ENCODE measurements at places on chromosomes 4 and X.

DNA sequence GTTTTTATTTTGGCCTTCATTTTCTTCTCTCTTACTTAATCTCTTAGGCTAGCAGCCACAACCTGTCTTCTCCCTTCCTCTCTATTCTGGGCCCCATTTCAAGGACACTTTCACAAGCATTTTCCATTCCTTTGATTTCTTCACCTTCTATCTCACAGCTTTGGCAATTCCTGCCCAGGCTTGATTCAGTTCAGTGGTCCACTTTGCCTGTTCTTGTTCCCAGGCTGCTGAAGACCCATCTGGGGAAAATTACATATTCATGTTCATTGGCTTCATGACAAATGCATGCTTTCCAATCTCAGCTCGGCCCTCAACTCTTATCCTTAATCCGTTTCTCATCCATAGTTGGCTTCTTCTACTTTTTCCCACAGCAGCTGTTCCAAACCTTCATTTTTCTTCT is 38.7 kb upstream of the LPAR4 start:
- no peak for DNase-seq

DNA sequence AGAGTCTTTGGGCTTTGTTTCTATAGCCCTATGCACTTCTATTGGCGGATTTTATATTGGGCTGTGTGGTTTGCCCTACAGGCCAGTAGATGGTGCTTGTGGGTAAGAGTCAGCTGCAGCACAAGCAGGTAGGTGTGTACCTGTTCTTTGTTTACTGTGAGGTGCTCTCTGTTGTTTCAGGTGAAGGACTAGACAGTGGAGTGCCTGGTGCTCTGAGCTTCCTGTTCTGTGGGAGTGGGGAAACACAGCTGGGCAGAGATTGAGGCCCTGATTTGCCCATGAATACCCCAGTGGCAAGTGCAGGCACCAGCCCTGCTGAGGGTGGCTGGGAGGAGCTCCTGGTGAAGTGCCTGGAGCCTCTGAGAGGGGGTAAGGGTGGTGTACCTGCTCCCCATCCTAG is 26.3 kb upstream of the UCP1 start:
- DNase-seq: no peak

GRCh38 chr4:74522251-74522991 is 77.5 kb downstream of the AREG start:
- no peak for DNase-seq

DNA sequence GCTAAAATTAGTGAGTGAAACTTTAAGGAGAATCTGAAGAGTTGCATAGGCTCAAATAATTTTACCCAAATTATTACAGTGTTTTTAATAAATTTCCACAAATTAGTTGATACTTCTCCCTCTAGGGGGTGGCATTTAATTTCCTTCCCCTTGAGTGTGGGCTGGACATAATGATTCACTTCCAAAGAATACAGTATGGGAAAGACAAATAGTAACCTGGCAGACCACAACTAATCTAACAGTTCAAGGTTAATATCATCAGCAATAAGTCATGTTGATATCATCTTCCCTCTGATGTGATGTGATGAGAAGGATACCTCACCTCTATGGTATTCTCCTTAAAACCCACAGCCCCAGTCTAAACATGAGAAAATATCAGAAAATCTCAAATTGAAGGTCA is 15.5 kb downstream of the PFKFB1 start:
- DNase-seq: no peak

DNA sequence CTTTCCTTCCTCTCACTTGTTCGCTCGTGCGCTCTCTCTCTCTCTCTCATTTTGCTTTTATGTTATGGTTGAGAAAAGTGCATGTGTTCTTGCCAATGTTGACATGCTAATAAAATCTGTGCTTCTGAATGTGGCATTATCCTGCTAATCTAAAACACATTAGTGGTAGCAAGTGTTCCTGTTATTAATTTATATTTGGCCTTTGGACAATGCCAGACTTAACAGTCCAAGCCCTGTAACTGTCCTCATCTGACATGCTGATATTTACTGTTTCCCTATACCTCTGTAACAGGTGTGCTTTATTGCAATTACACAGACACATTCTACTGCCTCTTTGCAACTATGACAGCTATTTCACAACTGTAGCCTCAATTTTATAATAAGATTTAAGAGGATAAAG is 2.7 kb downstream of the PPARGC1A start:
- no peak for DNase-seq

- no peak for DNase-seq
These were observed 245.0 kb upstream of the GPR101 start for GRCh38 chrX:137278825-137279224.

DNA sequence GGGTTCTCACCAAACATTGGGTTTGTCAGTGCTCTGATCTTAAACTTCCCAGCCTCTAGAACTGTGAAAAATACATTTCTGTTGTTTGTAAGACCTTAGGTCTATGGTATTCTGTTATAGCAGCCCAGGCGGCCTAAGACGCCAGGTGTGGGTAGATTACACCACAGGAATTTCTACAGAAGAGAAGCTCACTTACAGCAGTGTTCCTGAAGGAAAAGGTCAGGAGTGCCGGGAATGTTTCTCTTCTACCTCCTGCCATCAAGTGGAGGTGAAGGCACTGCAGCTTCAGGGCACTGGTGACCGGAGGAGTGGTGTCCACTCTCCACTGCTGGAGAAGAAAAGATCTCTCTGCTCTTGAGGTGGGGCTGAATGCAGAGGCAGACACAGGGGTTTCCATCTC is 45.7 kb downstream of the FHDC1 start:
- DNase-seq: no peak

DNA sequence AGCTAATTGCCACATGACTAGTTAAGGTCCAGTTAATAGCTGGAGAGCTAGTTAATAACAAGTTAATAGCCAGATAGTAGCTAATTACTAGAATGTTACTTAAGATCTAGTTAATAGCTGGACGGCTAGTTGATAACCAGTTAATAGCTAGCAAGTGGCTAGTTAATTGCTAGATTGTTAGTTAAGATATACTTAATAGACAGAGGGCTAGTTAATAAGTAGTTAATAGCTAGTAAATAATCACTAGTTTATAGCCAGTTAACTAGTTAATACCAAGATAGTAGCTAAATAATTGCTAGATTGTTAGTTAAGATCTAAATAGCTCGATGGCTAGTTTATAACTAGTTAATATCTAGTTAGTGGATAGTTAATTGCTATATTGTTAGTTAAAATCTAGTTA is 632.6 kb upstream of the CT83 start:
- DNase-seq: no peak

DNA sequence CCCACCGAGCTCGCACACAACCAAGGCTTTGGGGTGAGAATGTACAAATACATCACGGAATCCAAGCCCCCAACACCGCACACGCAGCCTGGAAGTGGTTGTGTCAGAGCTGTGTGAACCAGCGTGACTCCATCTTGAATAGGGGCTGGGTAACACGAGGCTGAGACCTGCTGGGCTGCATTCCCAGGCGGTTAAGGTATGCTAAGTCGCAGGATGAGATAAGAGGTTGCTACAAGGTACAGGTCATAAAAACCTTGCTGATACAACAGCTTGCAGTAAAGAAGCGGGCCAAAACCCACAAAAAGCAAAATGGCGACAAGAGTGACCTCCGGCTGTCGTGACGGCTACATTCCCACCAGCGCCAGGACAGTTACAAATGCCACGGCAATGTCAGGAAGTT is 258.4 kb downstream of the DHRSX start:
- no peak for DNase-seq

- DNase-seq: no peak
These were observed 38.3 kb downstream of the SERPINA7 start for GRCh38 chrX:106000203-106000602.

DNA sequence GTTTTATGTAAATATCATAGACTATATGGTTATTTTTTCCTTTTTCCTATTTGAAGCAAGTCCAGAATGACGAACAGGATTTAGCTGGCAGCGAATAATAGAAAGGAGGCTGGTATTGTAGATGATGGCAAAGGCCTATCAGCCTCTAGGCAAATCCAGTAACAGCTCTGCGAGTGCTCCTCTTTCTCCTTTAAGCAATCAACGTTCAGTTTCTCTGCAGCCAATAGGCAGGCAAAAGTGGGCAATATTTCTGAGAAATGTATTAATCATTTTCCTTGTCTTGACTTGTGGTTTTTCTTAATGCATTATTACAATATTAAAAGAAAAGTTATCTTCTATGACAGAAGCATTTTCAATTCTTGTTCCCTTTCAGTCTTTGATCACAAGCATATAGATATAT is 183.3 kb downstream of the SH3KBP1 start:
- DNase-seq: no peak

DNA sequence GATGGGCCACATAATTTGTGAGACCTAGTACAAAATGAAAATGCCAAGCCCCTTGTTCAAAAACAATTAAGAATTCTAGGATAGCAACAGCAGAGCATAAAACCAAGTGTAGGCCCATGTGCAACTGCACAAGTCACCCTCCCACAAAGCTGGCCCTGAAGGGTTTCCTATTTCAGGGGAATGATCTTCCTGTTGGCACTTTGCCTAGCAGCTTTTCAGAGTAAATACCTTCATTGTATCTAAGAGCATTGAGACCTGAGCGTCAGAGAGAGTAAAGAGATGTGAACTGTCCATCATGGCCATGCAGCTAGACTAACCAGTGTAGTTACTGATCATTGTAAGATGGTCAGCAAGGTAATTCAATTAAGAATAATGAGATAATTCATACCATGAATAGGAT is 113.6 kb downstream of the CNKSR2 start:
- no peak for DNase-seq

DNA sequence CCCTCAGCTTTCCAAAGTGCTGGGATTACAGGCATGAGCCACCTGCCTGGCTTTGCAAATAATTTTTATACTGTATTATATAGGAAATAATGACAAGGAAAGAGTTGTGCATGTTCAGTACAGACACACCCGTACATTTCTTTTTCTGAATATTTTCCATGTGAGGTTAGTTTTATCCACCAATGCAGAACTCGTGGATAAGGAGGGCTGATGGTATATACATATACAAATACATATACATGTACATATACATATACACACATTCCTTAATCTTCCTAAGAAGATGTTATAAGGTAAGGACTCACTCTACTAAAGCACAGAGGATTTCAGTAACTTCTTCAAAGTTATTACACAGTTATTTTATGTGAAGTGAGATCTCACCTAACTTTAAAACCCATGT is 925.8 kb downstream of the C4orf33 start:
- DNase-seq: no peak

DNA sequence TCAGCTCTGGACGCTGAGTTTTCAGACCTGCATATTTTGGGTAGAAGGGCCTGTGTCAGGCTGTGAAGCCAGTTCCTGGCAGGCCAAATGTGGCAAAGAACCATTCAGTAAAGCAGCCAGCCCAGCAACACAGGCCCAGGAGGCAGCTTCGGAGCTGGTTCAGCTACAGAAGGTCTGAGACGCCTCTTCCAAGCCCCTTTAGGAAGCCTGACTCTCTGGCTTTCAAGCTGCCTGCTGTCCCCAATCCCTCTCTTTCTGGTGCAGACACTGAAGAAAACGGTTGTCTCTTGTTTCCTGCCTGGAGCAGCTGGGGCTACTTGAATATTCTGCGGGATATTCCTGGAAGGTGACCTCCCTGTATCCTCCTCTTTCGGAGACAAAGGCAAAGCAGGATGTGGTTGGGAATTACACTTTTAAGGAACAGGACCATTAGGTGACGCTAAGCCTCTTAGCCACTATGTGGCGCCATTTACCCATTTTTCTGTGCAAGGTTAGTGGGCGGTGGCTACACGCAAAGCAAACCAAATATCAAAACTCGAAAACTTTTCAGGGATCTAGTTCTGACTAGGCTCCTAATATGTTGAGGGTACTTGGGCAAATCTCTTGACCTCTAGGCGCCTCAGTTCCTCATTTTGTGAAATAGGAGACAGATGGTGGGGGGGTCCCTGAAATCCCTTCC is 47.2 kb upstream of the LAS1L start:
- peak; percentile 70 for DNase-seq

- DNase-seq: no peak
These were observed 12.5 kb upstream of the PLK4 start for GRCh38 chr4:127868196-127868595.

GRCh38 chr4:5870701-5871100 is 22.2 kb downstream of the CRMP1 start:
- no peak for DNase-seq

DNA sequence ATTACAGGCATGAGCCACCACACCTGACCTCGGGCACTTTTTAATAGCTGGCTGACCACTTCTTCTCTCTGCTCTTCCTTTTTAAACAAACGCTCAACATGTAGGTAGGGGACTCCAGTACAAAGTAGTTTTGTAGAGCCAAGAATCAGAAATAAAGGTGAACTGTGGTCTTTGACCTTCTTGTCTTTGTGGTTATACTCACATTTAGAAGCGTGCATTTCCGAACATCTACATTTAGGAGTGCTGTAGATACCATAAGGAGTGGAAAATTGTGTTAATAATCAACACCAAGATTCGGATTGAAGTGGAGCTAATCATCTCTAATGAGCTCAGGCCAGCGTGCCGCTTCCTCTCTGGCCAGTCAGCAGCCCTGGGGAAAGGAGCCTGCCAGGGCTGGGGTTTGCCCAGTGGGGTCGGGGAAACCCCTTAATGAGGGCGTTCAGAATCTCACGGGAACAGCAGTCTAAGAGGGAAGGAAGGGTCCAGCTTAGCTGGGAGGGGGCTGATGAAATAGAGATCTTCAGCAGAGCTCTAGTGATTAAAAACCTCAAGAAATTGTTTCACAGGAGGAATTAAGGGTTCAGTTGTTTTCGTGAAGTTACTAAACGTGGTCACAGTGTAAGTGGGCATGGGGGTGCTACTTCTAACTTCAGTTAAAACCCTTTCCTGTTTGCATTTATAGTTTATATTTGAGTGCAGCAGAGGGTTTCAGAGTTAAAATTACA is 81.2 kb downstream of the GAB1 start:
- no peak for DNase-seq

GRCh38 chr4:2512396-2513135 is 23.9 kb upstream of the FAM193A start:
- DNase-seq: no peak

DNA sequence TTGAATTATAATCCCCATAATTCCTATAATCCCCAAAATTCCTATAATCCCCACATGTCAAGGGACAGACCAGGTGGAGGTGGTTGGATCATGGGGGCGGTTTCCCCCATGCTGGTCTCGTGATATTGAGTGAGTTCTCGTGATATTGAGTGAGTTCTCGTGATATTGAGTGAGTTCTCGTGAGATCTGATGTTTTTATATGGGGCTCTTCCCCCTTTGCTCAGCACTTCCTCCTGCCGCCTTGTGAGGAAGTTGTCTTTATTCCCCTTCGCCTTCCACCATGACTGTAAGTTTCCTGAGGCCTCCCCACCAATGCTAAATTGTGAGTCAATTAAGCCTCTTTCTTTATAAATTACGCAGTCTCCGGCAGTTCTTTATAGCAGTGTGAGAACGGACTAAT is 36.6 kb upstream of the GPR78 start:
- no peak for DNase-seq

GRCh38 chr4:24683116-24683515 is 98.8 kb upstream of the DHX15 start:
- DNase-seq: no peak

- no peak for DNase-seq
These were observed 50.7 kb upstream of the MID1IP1 start for GRCh38 chrX:38750551-38750950.
